ENCODE measurements at places on chromosomes 11 and 22. TPM values are rescaled to one million over a fixed set of nuclear protein-coding genes. Genes with fewer than 3 reads are reported as not detected.

Gene CEND1
- not detected for total RNA-seq

Gene APOA4
- total RNA-seq = not detected

Gene CCDC87
- total RNA-seq = 1.1 TPM

Gene DEUP1
- total RNA-seq = under 0.01 TPM

Gene HTR3B
- total RNA-seq = not detected

Gene LIF
- total RNA-seq = 3.2 TPM

Gene OR10A2
- not detected for total RNA-seq

DNA sequence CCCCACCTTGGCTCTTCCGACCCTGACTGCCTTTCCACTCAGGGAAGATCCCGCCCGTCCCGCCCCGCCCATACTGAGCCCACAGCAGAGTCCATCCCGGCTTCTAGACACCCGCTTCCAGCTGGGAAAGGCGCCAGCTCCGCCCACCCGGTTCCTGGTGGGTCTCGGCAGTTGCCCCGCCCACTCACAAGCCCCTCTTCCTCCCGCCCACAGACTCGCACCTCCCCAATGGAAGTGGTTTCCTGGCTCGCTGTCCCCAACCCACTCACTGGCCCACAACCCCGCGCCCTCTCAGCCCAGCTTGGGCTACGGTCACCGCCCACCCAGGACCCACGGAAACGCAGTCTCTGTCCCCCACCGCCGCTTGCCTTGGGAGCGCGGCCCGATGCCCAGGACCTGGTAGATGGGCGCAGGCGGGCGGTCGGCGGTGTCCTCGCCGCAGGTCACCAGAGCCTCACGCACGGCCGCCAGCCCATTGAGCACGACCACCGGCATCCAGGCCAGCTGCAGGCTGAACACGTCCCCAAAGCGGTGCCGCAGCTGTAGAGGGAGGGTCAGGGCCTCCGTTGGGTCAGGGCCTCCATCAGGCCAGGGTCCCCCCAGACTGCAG is 22.2 kb upstream of the CYP2D6 start:
- H3K27me3 ChIP-seq = no peaks in the 10 kb centered on the region
- DNase-seq = peak; percentile 71
- no peaks in the 10 kb centered on the region for H3K36me3 ChIP-seq
- no peaks in the 10 kb centered on the region for H3K4me1 ChIP-seq

DNA sequence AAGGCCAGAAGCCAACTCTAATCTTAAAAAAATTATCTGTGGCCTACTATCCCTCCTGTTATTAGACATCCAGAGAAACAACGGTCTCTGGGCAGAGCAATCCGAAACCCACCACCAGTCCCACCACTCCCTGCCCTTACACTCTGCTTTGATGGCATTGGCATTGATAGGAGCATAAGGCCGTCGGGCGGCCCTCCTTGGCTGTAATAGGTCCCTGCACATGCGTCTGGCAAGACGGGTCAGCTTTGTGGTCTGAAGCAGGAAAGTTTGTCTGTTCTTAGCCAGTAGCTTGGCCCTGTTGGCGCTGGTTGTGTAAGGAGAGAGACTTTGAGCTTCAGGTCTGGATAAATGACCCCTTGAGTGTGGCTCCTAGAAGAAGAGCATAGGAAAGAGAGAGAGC is 3.8 kb upstream of the TUT1 start:
- H3K4me1 ChIP-seq = peaks cover 29% of the 10 kb centered on the region
- no peak overlapping the region for H3K27ac ChIP-seq
- peak; percentile 13 for DNase-seq
- H3K27me3 ChIP-seq = no peaks in the 10 kb centered on the region

DNA sequence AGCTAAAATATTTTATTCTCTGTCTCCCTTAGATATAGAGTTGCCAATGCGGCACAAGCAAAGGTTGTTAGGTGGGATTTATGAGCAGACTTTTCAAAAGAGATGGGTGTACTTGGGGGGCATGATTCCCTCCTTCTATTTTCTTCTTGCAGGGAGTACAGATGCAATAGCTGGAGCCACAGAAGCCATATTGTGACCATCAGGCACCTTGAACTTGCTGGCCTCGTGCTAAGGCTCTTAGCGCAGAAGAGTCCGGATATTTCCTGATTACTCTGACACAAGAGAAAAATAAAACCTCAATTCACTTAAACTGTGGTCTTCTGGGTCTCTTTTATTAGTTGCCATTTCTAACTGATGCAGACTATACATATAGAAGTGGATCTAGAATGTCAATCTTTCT is 547.4 kb downstream of the MIAT start:
- no peak overlapping the region for H3K4me3 ChIP-seq
- DNase-seq = no peak
- peaks cover 36% of the 10 kb centered on the region for H3K4me1 ChIP-seq

- H3K4me3 ChIP-seq = no peak overlapping the region
- DNase-seq = peak; percentile 30
- H3K36me3 ChIP-seq = no peaks in the 10 kb centered on the region
- no peaks in the 10 kb centered on the region for H3K27me3 ChIP-seq
- H3K4me1 ChIP-seq = no peaks in the 10 kb centered on the region
These were observed 87.6 kb downstream of the LARGE1 start for GRCh38 chr22:33832558-33833151.

DNA sequence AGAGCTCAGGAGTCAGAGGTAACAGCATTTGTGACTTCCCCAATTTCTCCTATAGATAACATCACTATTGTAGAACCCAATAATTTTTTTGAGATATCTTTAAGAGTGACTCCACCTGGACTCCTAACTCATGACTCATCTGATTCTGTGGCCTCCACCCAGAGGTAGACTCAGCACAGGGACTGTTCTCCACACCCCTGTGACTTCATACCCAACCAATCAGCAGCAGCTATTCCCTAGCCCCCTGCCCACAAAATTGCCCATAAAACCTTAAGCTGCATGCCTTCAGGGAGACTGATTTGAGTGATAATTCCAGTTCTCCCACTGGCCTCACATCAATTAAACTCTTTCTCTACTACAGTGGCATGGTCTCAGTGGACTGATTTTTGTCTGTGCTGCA is 475.4 kb upstream of the FAT3 start:
- H3K36me3 ChIP-seq = no peaks in the 10 kb centered on the region
- H3K27me3 ChIP-seq = no peaks in the 10 kb centered on the region
- DNase-seq = no peak

DNA sequence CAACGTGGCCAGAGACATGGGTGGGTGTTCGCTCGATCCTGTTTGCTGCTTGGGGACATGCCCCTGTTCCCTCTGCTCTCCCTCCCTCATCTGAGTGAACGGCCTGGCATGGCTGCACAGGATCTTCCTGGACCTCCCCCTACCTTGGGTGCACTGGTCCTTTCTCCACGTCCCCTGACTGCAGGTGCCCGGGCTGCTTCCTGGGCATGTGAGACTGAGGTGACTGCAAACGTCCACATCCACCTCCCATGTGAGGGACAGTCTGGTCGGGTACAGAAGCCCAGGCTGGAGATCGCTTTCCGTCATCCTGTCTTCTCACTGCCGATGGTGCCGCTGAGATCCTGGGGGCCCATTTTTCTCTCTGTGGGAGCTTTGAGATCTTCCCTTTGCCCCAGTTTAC is 11.8 kb downstream of the SULT4A1 start:
- H3K4me3 ChIP-seq = no peak overlapping the region
- no peaks in the 10 kb centered on the region for H3K4me1 ChIP-seq
- no peaks in the 10 kb centered on the region for H3K36me3 ChIP-seq
- H3K27ac ChIP-seq = no peak overlapping the region
- H3K27me3 ChIP-seq = peaks cover 34% of the 10 kb centered on the region

DNA sequence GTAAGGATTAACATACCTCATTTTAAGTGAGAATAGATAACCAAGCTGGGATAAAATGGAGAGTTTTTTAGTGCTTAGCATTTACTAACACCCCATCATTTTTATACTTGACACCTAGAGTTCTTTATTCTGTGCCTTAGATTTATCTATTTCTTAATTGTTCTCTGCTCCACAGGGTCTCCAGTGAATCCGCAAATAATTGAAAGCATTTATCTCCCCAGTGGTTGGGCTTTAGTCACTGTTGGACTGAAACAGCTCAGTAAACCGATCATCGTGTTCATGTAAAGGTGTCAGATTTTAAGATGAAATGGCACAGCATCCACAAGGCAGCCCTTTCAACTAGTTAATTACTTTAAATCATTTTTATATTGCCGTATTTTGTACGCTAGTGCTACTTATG is 17.8 kb upstream of the GRIA4 start:
- H3K4me3 ChIP-seq = no peak overlapping the region
- H3K27ac ChIP-seq = no peak overlapping the region
- no peaks in the 10 kb centered on the region for H3K4me1 ChIP-seq
- no peaks in the 10 kb centered on the region for H3K36me3 ChIP-seq

GRCh38 chr11:36162883-36163434 is 126.3 kb downstream of the COMMD9 start:
- no peak overlapping the region for H3K27ac ChIP-seq
- no peak for DNase-seq
- H3K4me1 ChIP-seq = peaks cover 3% of the 10 kb centered on the region
- H3K4me3 ChIP-seq = no peak overlapping the region
- no peaks in the 10 kb centered on the region for H3K36me3 ChIP-seq
- no peaks in the 10 kb centered on the region for H3K27me3 ChIP-seq

- H3K4me3 ChIP-seq = no peak overlapping the region
- H3K27me3 ChIP-seq = no peaks in the 10 kb centered on the region
- H3K27ac ChIP-seq = no peak overlapping the region
These were observed 98.5 kb upstream of the RAG2 start for GRCh38 chr11:36696550-36696949.

- peaks cover 8% of the 10 kb centered on the region for H3K4me1 ChIP-seq
- DNase-seq = peak; percentile 23
- no peaks in the 10 kb centered on the region for H3K36me3 ChIP-seq
- H3K27ac ChIP-seq = no peak overlapping the region
- H3K27me3 ChIP-seq = no peaks in the 10 kb centered on the region
These were observed 20.9 kb upstream of the KIAA0930 start for GRCh38 chr22:45261407-45262088.

GRCh38 chr11:106459135-106459534 is 381.7 kb downstream of the AASDHPPT start:
- H3K4me3 ChIP-seq = no peak overlapping the region
- no peak for DNase-seq
- no peaks in the 10 kb centered on the region for H3K36me3 ChIP-seq
- no peaks in the 10 kb centered on the region for H3K27me3 ChIP-seq
- H3K27ac ChIP-seq = no peak overlapping the region
- peaks cover 33% of the 10 kb centered on the region for H3K4me1 ChIP-seq

- peaks cover 31% of the 10 kb centered on the region for H3K27me3 ChIP-seq
- H3K36me3 ChIP-seq = no peaks in the 10 kb centered on the region
- H3K4me3 ChIP-seq = no peak overlapping the region
- H3K4me1 ChIP-seq = peaks cover 6% of the 10 kb centered on the region
These were observed 1.6 kb upstream of the BRSK2 start for GRCh38 chr11:1387961-1388762.

GRCh38 chr11:26287067-26287518 is 44.8 kb upstream of the ANO3 start:
- H3K4me1 ChIP-seq = no peaks in the 10 kb centered on the region
- DNase-seq = peak; percentile 62
- H3K36me3 ChIP-seq = no peaks in the 10 kb centered on the region
- no peaks in the 10 kb centered on the region for H3K27me3 ChIP-seq
- no peak overlapping the region for H3K27ac ChIP-seq
- no peak overlapping the region for H3K4me3 ChIP-seq

DNA sequence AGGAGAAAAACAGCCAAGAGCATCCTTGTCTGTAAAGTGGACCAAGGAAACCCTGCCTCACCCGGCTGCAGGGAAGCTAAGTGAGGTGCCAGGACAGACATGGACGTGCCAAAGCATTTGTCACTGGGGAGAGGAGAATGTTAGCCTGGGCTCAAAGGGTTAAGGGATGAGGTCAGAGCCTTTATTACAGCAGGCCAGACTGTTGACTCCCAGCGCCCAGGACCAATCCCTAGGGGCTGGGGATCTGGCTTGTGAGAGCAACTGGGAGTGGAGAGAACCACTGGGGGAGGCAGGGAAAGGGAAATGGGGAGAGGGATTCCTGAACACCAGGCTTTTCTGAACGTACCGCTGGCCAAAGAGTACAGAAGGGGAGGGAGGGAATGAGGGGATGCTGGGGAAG is 2.6 kb downstream of the CHRM1 start:
- DNase-seq = peak; percentile 94
- H3K27ac ChIP-seq = no peak overlapping the region
- H3K4me1 ChIP-seq = peaks cover 4% of the 10 kb centered on the region
- no peaks in the 10 kb centered on the region for H3K36me3 ChIP-seq
- H3K4me3 ChIP-seq = no peak overlapping the region

Data from osteoblast (primary cell).